ENCODE measurements at places on chromosomes 2 and 18. TPM values are rescaled to one million over a fixed set of nuclear protein-coding genes. Genes with fewer than 3 reads are reported as not detected.

CD8A gene
- total RNA-seq = not detected

GRCh38 chr2:69164061-69164778, 151.2 kb downstream of the ANTXR1 start:
- peak; percentile 80 for DNase-seq

PRSS56 gene
- not detected for total RNA-seq

GRCh38 chr2:42029639-42030199, 18.1 kb upstream of the PKDCC start:
- no peak for DNase-seq

GRCh38 chr2:97869722-97870346, 125.9 kb downstream of the TMEM131 start:
- DNase-seq = no peak

DNA sequence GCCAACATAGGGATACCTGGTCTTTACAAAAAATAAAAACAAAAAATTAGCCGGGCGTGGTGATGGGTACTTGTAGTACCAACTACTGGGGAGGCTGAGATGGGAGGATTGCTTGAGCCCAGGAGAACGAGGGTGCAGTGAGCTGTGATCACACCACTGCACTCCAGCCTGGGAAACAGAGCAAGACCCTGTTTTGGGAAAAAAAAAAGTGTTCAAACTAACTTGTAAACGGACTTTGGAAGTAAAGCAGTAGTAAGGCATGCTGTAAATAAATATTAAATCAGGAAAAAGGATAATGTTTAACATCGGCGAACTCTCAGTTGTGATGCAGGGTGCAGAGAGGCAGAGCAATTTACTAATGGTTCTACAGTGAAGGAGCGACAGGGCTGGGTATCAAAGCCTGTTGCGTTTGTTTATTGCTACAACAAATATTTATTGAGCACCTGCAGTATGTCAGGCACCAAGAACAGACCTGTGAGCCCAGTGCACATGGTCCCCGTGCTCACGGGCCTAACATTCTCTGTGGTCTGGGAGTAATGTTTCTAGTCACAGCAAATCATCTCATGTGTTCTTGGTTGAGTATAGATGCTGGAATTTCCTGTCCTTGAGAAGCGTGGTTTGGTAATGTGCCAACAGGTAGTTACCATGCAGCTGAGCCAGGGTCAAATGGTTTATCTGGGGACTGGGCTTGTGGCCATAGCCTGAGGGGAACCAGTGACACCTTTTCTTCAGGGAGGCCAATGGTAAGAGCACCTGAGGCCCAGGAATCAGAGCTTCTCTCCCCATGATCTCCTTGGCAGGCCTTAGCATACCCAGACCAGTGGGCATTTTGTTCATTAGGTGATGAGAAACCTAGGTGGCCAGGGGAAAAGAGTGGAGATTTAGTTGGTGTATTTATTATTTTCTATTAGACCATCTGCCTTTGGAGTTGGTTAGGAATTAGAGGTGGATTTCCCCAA, 27.9 kb upstream of the GREB1 start:
- no peak for DNase-seq

DNA sequence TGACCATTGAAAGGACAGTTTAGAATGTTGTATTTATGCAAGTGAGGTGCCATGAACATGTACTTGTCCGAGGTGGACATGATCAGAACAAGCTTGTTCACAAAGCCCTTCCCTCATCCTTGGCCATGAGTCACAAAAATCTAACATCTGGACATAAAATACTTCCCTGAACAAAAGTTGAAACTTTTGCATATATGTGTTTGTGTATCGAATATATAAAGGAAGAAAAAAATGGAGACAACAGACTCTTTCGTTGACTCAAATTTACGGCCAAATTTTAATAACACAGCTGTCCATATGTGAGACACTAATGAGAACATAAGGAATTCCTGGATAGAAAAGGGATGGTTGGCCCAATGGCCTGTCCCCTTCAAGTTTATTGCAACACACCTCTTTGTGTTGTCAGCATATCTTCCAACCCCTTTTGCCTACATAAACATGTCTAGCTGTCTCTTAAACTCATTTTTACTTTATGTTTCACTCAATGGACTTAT, 19.4 kb upstream of the ZEB2 start:
- DNase-seq = no peak

LHCGR gene
- not detected for total RNA-seq

AFF3 gene
- not detected for total RNA-seq

DNA sequence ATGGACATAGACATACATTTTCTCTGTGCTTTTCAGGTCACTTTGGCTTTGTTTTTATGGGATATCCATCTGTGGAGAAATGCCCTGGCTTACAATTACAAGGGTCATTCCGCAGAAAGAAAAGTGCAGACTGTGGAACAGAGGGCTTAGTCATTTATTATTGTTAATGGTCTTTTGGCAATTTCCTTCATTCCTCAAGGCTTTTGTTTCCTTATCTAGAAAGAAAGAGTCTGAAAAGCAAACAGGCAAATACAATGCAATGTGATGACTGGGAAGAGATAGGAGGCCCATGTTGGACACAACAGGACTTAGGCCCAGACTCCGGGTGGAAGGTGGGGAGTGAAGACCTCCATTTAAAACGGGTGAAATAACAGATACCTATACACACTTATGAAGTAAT, 129.5 kb upstream of the CAVIN2 start:
- peak; percentile 92 for DNase-seq

CD207 gene
- total RNA-seq = not detected

- no peak for DNase-seq
Measured at GRCh38 chr2:23772056-23772455, 154.9 kb downstream of the ATAD2B start.

TDRD15 gene
- not detected for total RNA-seq

- DNase-seq = no peak
Measured at GRCh38 chr2:1756456-1756855, 12.1 kb upstream of the PXDN start.

DNA sequence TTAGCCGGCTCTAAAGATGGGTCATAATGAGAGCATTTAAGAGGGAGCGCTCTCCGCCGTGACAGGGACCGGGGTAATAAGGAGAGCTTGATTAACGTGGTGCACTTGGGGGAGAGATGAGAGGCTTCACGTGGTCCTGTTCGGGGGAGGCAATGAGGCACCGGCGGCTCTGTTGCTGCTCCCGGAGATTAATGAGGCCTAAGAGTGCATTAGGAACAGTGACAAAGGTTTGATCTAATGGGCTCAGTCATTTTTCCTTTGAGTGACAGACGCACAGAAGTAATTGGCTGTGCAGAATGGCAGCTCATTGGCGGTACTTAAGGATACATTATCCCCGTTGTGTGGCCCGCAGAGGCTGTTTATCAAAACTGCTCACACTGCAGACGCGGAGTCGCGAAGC, 250.7 kb downstream of the GBX2 start:
- DNase-seq = no peak

DNA sequence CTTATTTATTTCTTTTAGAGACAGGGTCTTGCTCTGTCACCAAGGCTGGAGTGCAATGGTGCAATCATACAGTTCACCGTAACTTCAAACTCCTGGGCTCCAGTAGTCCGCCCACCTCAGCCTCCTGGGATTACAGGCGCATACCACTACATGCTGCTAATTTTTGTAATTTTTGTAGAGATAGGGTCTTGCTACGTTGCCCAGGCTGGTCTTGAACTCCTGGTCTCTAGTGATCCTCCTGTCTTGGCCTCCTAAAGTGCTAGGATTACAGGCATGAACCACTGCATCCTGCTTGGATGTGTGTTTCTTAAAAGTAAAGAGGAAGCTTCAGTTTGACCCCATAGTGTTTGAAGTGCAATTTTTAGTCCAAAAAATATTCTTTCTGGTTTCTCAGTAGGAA, 105.0 kb upstream of the KIF5C start:
- no peak for DNase-seq
